GM13977 (cell line): ENCODE measurements at places on chromosomes 3 and 15.

DNA sequence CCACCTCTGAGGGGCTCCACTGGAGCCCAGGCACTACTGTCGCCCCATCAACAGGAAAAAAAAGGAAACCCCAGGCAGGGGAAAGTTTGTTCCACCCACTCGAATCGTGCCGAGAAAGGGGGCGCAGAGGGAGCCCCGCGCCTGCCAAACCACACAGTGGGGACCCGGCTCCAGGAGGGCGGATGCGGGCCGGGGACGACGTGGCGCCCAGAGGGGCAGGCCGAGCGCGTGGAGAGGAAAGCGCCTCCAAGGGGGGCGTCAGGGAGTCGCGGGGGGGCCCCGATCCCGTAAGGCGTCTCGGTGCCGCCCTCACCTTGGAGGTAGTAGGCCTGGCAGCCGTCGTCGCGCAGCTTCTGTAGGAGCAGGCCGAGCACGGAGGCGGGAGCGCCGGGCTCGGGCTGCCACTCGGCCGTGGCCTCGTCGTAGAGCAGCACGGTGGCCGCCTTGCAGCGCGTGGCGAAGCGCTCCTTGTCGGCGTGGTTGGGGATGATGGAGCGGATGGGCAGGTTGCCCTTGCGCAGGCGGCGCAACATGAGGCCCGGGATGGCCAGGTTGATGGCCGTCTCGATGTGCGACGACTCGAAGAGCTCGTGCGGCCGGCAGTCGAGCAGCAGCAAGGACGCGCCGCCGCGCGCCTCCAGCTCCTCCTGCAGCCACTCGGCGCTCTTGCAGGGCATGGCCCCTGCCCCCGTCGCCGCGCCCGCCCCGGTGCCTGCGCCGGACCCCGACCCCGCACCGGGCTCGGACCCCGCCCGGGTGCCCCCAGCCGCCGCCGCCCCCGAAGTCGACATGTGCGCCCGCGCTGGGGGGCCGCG lies 627 bp downstream of the DUSP7 start:
- peak; percentile 73 for DNase-seq

DNA sequence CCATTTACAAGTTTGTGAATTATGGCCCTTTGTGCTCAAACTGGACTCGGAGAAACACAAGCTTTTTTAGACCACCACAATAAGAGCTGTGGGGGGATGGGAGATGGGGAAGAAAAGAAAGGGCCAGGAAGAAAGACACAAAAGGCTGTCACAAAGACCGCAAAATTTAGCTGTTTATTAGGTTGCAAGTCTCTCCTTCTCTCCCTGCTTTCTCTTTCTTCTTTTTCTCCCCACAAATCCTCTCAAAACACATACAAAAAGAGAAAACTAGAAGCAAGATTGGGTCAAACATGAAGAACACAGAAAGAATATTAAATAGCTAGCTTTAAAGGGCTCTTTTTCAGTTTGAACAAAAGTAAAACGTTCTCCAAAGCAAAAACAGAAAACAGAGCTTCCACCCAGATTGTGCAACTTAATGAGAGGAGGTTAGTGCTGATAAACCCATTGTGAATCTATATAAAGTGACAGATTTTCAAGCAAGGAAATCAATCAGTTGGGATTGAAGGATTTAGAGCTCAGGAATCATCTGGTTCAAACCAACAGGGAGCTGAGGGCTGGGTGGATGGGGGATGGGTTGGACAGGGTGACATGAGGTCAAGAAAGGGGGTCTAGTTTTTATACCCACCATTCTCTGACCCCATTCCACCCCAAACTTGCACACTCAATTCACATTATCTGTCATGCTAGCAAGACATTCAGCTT lies 87.3 kb downstream of the DHX30 start:
- no peak for DNase-seq

GRCh38 chr3:194683380-194683779 lies 2.3 kb upstream of the FAM43A start:
- DNase-seq, result no peak

- no peak for DNase-seq
These were observed 5.2 kb downstream of the GCSAM start for GRCh38 chr3:112127522-112128494.

DNA sequence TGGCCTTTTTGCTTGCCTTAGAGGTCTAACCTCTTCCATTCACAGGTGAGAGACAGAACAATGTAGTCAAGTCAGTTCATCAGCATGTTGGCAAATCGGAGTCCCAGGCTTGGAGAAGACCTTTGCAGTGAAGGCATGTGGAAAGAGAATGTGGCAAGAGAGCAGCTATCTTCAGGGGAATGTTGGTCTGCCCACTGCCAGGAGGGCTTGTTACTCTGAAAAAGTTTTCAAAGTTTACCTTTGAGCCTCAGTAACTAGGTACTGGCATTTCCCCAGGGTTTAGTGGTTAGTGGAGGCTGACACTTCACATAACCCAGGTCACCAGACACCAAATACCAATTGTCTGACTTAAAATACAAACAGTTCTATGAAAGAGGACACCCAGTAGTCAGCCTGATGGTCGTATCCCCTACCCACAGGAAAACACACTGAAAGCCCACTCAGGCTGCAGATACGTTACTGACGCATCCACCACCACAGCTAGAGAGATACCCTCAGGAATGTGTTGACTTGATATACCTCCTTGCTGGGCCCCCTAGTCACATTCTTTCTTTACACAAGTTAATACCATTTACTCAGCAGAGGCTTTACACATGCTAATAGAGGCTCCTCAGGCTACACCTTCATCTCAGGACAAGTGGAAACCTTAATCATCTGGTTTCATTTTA lies 9.7 kb upstream of the ARID3B start:
- no peak for DNase-seq

DNA sequence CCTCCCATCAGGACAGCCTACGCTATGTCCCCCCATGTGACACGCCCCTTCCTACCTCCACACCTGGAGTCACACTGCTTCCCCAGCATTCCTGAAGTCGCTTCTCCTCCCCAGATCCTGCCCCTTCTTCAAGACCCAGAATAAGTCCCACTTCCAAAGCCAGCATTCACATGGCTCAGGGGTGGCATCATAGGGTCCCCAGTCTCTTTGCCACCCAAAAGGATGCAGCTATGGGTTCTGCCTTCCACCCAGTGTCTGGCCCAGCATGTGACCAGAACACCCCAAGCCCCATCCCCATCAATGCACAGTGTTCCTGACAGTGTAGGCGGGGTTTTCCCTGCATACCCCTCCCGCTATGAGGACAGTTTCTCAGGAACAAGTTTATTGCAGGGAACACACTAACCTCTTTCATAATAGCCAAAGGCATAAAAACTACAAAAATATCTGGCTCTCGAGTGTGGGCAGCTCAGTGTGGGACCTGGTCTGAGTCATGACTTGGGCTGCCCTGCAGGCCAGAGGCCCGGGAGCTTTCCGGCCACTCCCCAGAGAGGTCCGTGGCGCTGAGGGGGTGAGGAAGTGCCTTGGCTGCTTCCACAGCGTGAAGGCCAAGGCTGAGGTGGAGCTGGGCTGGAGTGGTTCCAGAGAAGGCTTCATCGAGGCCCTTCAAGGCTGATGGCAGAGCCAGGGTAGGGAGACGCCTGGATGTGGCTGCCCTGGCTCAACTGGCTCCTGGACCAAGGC lies 5.8 kb downstream of the ISLR start:
- DNase-seq, result no peak

DNA sequence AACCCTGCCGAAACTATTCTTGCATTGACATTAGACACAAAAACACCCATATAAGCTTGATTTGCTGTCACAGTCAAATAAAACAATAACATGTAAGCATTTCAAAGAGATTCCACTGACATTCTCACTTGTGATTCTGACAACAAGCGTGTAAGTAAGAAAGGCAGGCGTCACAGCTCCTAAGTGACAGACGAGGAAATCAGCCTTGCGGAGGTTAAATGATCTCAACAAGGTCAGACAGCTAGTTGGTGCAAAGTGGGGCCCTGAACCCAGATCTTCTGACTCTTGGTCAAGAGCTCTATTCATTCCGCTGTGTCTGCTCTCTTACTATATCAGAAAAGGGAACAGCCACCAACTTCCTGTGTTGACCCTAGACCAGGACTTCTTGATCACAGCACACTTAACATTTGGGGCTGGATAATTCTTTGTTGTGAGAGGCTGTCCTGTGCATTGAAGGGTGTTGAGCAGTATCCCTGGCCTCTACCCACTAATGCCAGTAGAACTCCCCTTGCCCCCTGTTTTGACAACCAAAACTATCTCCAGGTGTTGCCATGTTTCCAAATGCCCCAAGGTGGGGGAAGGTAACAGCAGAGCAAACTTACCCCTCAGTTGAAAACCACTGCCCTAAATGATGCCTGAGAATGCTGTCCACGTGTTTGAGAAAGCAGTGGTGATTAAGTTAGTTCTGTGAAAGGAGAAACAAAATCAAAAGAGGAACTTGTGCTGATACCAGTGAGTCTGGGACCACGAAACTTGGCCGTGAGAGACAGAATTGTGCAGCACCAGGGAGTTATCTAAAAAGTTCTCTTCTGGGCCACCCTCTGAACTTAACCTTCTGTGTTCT lies 86.1 kb downstream of the LIPC start:
- peak; percentile 52 for DNase-seq

DNA sequence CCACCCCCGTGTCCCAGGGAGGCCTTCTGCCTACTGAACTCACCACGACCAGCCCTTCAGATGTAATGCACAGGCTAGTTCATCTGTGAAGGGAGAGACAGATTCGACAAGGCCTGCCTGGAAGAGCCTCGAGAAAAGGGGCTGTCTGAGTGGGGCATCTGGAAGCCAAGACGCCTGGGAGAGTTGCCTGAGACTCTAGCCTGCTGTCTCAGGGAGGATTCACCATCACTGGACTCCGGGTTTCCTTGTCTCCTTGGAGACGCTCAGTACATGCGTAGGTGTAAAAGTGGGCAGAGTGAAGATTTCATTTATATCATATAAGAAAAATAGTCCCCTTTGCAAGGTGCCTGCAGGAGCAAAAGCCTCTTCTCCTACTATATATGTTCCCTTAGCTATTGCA lies 468.9 kb downstream of the FOXP1 start:
- no peak for DNase-seq

DNA sequence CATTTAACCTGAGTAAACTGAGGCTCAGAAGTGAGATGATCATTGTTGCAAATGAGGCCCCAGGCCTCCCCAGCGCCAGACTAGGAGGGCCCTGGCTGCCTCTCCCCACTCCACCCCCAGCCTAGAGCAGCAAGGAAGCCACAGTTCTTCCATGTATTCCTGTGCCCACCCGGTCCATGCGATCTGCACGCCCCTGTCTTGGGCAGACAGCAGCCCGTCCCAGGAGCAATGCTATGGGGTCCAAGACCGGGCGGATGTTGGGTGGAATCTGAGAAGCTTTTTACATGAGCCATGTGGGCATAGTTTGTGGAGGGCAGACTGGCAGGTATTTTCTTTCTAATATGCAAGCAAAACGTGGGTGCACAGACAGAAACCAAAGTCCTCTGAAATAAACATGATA lies 15.1 kb downstream of the SH2D7 start:
- no peak for DNase-seq

GRCh38 chr3:46710671-46711295 lies 6.9 kb downstream of the PRSS50 start:
- no peak for DNase-seq

DNA sequence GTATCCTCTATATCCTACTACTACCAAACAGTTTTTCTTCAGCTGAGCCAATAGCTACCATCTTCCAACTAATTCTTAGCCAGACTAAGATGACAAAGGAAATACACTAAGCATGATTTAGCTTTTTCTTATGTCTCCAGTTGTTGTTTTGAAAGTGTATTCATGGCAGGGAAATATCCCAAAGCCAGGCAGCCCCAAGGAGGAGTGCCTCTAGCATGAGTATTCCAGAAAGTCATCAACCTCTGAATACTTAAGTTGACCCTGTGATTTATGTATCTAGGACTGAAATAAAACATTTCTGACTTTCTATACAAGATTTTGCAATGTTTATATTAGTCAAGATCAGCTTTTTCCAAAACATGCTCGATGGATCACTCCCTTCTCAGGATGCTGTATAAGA lies 449.1 kb downstream of the IL5RA start:
- DNase-seq, result no peak

DNA sequence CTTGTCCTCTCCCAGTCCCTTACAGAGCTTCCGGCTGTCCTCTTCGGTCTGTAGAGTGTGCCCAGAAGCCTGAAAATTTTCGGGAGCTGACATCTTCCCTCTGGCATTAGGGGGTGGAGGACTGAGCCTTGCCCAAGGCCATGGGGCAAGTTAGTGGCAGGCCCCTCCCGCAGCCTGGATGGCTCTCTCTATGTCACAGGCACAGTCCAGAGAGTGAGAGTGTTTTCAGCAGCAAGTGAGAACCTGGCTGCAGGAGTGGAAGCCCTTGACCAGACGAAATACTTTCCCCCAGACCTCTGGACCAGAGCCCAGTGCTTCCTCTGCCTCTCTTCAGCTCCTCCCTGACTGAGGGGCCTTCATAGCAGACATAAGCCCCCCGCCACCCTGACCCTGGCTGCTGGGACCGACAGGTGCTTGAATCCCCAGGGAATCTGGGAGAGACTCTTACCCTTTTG lies 50.5 kb upstream of the SEC22A start:
- DNase-seq, result no peak

DNA sequence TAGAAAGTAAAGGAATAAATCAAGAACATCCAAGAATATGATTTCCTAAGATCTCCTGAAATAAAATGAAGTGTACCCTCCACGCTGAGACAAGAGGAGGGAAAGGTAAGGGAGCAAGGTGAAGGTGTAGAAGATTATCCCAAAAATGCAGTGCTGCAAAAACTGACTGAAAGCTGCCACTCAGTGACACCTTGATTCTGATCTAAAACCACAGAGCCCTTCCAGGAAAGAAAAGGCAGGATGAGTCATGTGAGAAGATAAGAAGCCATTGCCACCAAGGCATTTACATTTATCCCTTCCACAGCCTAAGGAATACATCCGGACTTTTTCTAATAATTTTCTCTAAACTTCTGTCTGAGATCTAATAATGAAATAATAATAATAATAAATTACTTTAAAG lies 49.9 kb downstream of the IGSF11 start:
- no peak for DNase-seq

DNA sequence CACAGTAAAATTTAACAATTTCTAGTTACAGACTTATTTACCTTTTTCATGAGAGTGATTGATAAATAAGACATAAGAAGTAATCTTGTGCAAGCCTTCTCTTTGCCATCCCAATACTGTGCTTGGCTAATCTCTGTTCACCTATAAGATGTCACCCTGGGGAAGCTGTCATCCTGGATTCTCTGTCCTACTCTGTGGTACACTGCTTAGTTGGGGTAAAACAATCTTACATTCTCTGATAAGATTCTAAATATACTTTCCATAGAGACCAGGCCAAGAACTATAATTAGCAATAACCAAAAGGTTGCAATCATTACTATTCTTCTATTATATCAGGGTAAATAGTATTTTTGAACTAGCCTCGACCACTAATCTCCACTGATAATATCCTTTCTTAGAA lies 1218.3 kb upstream of the CADM2 start:
- no peak for DNase-seq
